Astrocyte (in vitro differentiated cells and primary cell): ENCODE measurements at places on chromosomes 5 and 9.

- peak; percentile 0 for DNase-seq
Observed at GRCh38 chr5:115333164-115333563, 36.7 kb upstream of the CCDC112 start.

DNA sequence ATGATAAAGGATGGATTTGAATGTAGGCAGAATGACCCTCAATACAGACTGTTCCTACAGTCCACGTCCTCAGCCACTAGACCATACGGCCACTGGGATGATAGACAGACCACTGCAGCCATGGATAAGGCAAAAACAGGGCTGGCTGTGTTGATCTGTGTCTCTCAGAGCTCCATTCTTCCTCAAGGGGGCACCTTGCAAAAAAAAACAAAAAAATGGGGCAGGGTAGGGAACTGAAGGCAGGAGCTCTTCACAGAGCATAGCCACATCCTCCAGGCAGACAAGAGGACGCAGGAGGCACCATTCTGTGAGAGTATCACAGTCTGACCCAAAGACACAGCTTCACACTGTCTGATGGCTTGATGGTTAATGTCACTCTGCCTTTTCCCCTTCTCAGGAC is 61.2 kb upstream of the GABRP start:
- no peak for DNase-seq

DNA sequence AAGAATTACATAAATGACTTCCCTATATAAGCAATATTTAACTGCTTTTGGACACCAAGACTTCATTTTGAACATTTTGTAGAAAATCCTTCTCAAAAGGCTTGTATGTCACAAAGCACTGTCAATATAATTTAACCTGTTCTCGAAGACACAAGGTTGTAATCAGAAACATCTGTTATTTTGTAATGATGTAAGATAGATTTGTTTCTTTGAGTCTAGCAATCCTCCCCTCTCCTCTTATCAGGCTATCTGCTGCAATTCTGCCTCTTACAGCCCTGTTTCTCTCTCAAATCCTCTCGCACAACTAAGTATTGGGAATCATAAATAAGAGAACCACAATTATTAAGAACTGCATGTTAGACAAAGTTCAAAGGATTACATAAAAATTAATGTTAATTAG is 18.6 kb upstream of the TARS1 start:
- no peak for DNase-seq

GRCh38 chr9:75960551-75960950 is 70.1 kb downstream of the PCSK5 start:
- DNase-seq, result no peak

GRCh38 chr9:92986176-92987119 is 39.1 kb downstream of the FGD3 start:
- no peak for DNase-seq

GRCh38 chr9:14912859-14913258 is 2.6 kb upstream of the FREM1 start:
- no peak for DNase-seq
